HCT116 (cell line): ENCODE measurements at places on chromosomes 2 and 18.

DNA sequence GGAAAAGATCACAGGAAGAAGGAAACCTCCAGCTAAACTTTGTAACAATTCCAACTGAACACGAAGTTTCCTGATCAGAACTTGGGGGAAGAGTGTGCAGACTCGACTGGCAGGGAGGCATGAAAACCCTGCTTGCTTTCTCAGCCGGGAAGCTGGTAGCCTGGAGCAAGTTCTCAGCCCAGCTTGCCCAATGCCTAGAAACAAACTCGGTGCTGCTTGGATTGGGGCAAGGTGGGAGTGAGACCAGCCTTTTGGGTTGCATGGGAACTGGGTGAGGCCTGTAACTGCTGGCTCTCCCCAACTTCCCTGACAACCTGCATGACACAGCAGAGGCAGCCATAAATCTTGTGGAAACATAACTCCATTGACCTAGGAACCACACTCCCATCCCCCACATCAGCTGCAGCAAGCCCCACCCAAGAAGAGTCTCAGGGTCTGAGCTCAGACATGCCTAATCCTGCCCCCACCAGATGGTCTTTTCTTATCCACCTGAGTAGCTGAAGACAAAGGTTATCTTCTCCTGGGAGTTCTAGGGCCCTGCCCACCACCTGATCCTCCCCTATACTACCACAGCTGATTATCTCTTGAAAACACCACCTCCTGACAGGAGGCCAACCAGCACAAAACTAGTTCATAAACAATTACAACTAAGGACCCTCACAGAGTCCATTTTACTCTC is 1859.7 kb upstream of the CELF4 start:
- DNase-seq: no peak

DNA sequence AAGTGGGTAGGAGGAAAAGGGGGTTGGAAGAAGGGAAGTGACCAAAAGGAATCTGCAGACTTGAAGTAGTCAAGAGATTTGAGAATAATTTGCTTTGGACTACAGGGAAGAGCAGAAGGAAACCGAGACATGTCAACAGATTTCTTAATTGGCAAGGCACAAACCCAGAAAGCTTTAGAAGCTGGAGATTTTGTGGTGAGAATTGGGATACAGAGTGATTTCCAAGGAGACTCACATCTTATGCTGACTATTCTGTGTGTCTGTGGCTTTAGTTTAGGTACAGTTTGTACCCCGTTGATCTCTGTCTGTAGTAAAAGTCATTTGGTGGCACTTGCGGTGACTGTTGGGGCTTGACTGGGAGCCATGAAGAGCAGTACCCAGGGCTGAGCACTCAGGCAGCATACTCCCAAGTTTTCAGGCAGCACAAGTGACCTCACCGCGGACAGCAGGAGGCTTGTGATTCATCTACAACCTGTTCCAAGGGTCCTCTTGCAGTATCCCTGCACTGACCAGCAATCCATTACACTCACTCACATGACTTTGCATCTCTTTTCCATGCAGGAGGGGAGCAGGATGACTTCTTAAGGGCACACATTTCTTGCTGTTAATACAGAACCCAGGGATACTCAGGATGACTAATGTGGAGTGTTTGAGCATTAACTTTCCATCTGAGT is 97.1 kb upstream of the TNP1 start:
- DNase-seq: no peak

GRCh38 chr2:32626639-32627221 is 1.1 kb upstream of the TTC27 start:
- no peak for DNase-seq

GRCh38 chr2:12867631-12868287 is 151.0 kb downstream of the TRIB2 start:
- DNase-seq: no peak

DNA sequence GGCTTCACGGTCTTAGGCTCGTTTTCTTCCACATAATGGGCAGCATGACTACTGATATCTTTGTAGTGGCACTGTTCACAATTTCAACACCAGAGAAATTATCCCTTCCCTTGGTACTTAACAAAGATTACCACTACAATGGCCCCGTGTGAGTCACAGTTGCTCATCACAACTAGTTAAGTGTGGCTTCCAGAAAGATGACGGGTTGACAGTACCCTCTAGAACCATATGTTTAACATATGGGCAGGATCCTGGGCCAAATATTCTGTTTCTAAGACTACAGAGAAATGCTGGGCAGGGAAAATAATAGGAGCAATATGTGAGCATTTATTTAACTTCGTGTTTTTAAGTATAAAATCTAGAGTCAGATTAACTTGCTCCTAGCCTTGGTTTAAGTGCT is 780.1 kb upstream of the LINC00305 start:
- DNase-seq: no peak

DNA sequence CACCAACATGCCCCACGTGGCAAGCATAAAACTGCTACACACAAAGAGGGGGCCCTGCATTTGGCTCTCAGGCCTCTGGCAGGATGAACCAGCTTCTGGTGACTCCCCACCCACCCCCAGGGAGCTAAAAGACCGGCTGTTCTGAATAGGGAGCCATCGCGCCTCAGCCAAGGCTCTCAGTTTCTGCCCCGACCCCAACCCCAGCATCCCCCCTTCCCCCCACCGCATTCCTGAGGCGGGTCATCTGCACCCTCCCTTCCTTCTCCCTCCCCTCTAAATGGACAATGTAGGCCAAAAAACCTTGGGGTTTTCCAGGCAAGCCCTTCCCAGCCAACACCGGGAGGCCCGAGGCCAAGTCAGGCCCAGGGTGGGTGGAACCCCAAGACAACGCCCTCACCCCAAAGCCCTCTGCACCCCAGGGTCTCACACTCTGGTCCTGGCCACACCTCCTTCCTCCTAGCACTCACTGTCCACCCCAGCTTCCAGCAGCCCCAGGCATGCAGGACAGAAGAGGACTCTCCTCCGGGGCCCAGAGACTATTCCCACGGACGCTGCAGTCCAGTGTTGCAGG is 5.7 kb downstream of the CYP26B1 start:
- DNase-seq: no peak

DNA sequence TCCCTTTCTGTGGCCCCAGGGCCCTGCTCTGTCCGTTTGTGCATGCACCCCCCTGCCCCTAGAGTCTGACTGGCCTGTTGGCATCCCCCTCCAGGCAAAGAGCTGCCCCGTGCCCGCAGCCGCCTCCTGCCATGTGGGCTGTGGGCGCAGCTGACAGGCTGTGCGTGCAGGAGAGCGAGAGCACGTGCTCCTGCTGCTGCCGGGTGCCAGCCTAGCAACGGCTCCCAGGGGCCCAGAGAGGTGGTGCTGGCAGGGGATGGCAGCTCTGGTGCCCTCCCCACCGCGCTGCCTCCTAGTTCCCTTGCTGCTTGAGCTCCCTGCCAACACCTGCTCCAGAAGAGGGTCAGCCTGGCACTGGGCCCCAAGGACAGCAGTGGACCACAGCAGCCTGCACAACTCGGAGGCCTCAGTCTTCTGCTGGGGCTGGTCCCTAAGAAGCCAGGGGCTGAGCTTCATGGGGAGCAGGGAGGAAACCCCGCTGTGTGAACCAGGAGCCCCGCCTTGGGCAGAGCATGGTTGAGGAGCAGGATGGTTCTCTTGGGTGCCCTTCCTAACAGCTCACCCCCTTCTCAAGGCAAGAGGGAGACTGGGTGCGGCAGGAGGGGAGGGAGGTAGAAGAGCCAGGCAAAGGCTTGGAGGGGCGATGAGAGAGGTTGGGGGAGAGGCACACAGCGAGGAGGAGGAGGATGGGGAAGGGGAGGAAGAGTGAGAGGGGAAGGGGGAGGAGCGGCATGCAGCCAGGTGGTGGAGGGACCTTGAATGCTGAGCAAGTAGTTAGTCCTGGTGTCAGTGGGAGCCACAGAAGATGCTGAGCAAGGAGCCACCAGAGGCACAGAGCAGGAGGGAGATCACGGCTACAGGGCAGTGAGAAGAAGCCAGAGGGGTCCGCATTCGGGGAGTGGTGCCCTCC is 23.8 kb upstream of the PTMA start:
- no peak for DNase-seq

GRCh38 chr2:181954538-181954883 is 31.1 kb upstream of the PPP1R1C start:
- DNase-seq: no peak

DNA sequence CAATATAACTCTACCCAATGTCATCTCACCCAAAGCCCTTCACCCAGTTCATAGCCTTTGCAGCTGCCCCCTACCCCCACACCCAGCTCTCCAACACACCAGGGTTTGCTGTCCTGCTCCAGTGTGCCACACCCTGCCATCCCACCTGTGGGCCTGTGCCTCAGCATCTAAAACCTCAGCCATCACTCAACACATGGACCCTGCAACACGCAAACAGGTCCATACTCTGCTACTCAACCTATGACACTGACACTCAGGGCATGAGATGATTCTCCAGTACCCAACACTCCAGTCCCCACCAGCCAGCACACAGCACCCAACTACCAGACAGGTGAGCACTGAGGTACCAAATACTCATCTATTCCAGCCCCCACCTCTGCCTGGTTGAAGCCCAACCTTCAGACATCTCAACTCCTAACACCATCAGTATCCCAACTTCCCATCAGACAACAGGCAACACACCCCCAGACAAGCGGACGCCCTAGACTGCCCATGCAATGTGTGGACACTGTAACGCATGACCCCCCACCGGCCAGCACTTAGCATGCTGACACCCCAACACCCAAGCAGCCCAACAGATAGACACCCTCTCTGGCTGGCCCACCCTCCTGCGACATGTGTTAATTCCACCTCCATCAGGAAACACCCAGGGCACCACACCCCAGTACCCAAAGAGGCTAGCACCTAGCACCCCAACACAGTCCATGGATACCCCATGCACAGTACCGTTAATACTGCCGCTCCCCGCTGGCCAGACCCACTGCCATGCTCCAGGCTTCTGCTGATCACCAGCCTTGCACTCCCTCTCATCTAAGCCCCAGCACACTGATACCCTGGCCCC is 25.0 kb downstream of the ZAP70 start:
- no peak for DNase-seq

DNA sequence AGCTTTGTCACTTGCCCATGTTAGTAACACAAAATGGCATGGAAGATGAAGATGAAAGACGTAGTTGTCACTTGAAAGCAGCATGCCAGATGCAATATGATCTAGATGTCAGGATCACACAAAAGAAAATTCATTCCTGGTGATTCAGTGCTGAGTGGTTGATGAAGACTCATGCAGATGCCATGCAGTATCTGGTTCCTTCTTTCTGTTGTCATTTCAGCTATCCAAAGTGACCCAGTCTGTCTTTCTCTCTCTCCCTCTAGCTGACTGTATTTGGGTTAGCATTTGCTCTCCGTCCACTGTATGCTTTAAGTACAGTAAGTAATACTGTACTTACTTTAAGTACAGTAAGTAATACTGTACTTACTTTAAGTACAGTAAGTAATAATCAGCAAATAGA is 50.4 kb downstream of the TTN start:
- DNase-seq: no peak

DNA sequence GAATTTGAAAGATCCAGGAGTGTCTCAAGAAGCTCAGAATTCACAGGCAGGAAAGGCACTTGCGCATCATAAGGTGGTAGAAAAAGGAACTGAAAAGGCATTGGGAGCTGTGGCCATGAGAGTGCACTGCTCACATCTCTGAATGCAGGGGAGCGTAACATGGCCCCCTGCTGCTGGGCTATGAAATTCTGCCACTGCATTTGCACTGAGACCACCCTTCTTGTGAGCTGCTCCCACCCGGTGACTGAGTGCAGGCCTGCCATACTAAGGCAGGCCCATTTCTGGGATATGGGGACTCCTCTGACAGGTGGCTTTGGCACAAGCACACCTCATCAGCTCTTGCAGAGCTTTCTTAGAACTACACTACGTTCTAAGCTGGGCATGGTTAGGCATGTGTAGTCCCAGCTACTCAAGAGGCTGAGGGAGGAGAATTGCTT is 25.3 kb upstream of the STARD7 start:
- DNase-seq: no peak

DNA sequence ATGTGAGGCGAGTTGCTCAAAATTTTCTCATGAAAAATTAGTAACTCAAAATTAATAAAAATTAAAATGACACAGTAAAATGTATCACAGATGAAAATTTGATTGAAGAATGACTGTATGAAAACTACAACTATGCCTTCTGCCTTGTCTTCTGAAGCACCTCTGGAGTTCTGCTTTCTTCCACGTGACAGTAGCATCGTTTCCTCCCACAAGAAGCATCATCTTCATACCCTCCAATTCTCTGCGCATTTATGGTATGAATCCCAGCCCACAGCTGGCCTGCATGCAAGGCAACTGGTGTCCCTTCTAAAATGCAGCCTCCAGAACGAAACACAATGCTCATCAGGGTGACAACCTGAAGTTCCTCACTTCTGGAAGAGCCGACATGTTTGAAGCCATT is 189.9 kb downstream of the MYO1B start:
- DNase-seq: no peak

DNA sequence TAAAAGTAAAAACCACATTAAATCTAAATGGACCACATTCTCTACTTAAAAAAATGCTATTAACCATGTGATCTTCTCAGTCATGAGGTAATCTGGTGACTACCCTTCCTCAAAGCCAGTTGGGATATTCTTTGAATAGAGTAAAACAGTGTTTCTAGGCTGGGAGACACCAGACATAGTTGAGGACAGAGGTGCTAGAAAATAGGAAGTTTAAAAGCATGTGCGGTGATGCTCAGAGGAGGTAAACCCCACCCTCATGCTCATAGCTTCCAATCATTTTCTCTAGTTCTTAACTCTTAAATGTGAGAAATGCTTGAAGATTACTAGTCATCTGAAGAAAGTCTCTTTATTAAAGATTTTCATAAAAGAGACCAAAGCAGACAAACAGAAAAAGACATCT is 30.7 kb upstream of the ELAC1 start:
- DNase-seq: no peak

DNA sequence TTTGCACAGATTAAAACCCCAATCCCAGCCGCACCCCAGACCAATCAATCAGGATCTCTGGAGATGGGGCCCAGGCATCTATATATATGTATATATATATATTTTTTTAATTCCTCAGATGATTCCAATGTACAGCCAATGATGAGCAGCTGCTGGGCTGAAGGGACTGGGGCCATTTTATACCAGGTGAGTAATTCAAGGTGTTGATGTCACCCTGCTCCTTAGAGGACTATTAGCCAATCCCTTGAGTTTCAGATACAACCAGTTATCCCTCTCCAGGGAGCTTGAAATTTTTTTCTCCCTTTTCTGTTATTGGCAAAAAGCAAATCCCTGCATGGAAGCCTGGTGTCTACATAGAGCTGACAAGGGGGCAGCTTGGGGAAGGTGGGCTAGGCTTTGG is 59.8 kb downstream of the MCFD2 start:
- DNase-seq: no peak

GRCh38 chr2:54962935-54963440 is 87.3 kb downstream of the RTN4 start:
- no peak for DNase-seq

GRCh38 chr2:99256677-99257076 is 1.2 kb upstream of the LYG2 start:
- peak; percentile 4 for DNase-seq

DNA sequence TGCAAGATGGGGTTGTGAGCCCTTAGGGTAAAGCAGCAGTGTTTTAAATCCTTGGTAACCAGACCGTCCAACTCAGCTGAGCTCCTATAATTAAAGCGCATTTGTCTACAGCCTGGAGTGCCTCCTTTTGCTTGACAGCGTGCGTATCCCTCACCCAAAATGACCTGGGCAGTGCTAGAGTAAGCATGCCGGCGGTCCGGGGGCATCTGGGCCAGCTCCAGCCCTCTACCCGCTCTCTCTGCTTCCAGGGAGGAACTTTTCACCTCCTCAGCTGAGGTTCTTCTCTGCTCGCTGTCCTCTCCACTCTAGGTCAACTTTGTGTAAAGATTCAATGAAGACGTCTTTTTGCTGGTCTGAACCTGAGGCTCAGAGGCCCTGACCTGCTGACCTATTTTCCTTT is 102.4 kb upstream of the TPO start:
- no peak for DNase-seq
